ENCODE measurements at places on chromosomes 11 and 22.

DNA sequence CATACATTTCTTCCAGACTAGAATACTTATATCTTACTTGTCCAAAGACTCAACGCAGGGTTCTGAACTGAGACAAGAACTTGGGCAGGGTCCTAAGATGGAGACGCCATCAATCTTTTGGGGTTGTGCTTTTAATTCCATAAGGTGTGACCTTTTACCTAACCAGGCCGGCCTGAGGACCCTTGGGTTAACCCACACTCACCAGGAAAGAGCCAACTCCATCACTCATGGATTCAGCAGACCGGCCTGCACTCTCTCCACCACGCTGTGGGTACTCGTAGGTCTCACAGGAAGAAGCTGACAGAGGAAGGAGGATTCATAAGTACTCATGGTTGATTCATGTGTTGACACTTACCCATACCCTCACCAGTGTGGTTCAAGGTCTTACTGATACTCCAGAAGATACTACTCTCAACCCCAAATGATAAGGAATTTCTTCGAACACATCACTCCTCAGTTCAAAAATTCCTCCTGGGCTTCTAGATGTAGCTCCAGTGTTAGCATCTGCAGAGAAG, 36.2 kb downstream of the USP35 start:
- no peak for DNase-seq

DNA sequence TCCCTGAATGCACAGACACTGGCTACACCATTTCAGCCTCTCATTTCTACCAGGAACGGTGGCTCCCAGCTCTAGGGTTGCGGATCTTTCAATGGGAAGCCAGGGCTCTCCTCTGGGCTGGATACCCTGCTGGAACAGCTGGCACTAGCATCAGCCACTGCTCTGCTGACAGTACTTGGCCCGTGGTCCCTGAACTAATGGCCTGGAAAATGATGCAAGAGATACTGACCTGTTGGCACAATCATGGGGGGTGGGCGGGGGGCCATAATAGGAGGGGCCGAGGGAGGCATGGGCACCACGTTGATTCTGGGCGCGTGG, 10.7 kb upstream of the TBC1D10A start:
- DNase-seq = no peak

- no peak for DNase-seq
Measured at GRCh38 chr11:72829884-72830533, 15.8 kb downstream of the ATG16L2 start.

DNA sequence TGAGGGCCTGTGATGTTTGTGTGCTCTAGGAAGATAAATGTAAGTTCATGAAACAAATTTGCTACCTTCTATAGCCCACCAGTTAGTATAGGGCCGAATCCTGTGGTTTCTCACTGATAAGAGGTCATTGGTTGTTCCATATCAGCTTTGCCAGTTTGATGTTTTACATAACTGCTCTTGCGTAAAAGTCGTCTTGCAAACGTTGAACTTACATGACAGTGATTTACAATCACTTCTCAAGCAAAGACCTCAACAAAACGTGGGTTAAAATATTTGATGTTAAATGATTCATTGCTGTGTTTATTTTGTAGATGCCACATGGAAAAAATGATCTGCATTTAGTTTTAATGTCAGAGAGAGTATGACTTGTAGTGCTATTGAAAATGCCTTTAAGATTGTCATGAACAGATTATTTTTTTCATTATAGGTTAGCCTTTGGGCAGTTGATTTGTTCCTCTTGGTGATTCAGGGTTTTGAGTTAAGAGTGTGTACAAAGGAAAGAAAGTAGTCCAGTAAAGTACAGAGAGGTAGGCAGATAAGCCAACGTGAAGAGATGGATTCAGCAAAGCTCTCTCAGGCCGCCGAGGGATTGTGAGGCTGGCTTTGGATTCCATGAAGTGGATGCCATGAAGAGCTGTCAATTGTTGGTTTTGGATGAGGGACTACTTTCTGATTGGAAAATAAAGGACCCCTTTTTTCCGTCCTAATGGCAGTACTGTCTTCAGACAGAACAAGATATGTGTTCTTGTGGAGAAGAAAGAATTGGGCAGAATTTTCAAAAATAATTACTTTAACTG, 2.6 kb downstream of the EWSR1 start:
- peak; percentile 62 for DNase-seq

- peak; percentile 70 for DNase-seq
Measured at GRCh38 chr22:25630447-25630846, 66.0 kb downstream of the GRK3 start.

- no peak for DNase-seq
Measured at GRCh38 chr11:96943970-96944369, 554.2 kb downstream of the JRKL start.

DNA sequence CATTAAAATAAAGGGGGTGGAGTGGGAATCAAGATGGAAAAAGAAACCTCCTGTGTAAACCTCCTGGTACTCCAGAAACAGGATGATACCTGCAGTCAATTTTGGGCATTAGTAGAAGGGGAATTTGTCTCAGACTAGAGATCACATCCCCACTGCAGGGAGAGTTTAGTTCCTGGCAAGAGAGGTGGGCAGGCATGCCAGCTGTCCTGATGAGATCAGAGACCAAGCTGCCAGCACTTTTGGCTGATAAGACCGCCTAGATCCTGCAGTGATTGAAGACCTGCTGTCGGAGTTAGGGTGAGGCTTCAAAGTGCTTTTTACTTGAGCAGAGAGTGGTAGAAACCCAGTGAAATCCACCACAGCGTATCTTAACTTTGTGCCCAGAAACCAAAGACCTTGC, 29.7 kb upstream of the NELL1 start:
- no peak for DNase-seq

DNA sequence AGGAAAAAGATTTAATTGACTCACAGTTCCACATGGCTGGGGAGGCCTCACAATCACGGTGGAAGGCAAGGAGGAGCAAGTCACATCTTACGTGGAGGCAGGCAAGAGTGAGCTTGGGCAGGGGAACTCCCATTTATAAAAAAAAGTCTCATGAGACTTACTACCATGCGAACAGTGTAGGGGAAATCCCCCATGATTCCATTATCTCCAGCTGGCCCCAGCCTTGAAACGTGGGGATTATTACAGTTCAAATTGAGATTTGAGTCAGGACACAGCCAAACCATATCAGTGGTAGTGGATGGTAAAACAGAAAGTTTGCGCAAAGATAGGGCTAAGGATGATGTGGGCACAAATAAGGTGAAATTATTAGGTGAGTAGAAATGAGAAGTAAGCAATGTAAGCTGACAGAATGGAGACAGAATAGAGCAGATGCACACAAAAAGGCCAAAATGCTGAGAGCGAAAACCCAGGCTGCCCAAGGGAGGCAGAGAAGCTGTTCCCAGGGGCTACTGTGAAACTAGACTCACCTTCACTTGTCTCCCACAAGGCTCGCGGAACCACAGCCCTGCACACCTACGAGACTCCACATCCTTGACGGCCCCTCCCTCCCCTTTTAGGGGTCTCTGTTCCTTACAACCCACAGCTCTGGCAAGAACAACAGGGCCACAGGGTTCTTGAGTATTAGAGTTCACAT, 377.6 kb downstream of the CADM1 start:
- DNase-seq = no peak

- DNase-seq = no peak
Measured at GRCh38 chr11:45275828-45276227, 10.3 kb downstream of the SYT13 start.

- DNase-seq = peak; percentile 100
Measured at GRCh38 chr11:43920598-43921419, 21.6 kb upstream of the C11orf96 start.

Data from fibroblast of lung (primary cell).